Activated CD4-positive, alpha-beta T cell treated with anti-CD3 and anti-CD28 coated beads, Interleukin-2, amount 50 U/mL, for 24 hours (primary cell): ENCODE measurements at places on chromosomes 4 and X.
A peak's percentile ranks its signal among the peaks of the same experiment; 100 is the strongest.

DNA sequence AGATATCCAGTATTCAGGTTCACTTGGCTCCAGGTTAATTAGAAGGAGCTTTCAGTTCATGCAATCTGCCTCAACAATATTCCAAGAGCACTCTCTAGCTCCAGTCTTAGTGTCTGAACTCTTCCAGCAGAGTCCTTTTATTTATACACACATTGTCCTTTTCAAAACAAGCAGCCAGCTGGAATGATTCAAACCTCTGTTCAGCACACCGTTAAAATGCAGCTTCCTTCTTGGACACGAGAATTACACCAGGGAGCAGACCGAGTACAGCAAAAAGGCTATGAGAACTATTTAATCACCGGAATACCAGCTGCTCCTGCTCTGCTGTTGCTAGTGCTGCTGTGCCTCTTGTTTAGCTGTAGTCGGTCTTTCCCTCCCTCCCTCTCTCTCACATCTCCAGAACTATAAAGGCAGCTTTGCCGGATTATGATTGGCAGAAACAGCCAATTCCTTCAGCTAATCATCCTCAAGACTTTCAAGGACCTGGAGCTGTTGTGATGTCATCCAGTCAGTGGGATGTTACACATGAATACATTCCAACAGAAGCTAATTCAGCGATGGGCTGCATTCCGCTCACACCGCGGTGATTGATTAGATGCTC lies at the start of gene NDST4:
Gene NDST4, minus strand, starts transcription at position 115 of the 601 bp plus-strand sequence. CDS start 36,584 bp downstream, outside the sequence.
- no peak for DNase-seq

- no peak for DNase-seq
Observed at GRCh38 chr4:35818520-35818919, 425.8 kb downstream of the ARAP2 start.

DNA sequence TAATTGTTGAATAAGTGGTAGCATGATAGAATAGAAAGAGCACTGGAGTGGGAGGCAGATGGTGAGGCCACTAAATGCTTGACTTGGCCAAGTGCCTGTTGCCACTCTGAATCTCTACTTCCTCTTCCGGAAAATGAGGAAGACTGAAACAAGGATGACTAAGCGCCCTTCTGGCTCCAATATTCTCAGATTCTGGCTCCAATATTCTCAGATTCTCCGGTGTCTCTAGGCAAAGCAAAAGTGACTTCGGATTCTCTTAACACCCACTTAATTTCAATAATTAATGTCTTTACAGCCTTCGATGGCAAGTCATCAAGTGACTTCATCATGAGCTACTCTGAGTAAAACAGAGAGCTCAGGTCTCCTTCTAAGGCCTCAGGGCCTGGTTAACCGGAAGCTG lies 402.2 kb upstream of the FGF13 start:
- DNase-seq, result no peak

DNA sequence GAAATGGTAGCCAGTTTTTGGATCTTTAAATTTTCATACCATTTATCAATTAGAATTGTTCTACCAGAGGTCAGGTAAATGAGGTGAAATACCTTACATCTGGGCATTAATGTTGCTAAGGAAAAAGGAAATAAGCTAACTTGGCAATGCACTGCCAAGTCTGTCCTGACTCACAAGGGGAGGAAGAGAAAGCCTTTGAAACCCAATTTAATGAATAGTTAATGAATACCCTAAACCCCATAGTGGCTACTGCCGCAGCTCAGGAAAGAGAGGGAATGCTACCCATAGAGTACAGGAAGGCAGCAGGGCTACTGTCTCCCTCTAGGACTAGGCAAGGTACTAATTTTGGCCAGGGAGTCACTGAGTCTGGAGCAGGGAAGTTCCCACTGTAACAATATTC lies 16.8 kb upstream of the DHX15 start:
- no peak for DNase-seq

- DNase-seq, result peak; percentile 1
Observed at GRCh38 chrX:55135171-55135570, 46.4 kb downstream of the PAGE2 start.

GRCh38 chr4:100811046-100811445 lies 293.2 kb upstream of the EMCN start:
- no peak for DNase-seq

DNA sequence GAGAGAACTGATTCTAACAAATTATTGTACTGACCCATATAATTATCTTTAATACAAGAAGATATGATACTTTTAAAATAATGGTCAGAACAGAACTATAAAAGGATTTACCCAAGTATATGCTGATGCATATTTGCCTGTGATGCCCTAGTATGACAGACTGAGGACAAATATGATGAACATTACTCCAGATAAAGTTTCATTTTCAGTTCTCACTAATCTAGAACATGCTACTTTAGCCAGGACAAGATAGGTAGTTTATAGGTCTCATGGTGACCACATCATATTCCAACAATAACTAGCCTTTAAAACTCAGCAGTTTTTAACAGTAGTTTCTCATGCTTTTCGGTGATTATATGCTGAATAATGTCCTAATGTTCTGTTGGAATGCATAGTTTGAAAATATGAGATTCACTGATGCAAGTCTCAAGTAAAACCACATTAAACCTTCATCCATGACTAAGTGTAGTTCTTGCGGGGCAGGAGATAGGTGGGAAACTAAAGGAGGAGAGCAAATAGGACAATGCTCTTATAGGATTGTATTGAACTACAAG lies 295.2 kb upstream of the AGA start:
- DNase-seq, result no peak

DNA sequence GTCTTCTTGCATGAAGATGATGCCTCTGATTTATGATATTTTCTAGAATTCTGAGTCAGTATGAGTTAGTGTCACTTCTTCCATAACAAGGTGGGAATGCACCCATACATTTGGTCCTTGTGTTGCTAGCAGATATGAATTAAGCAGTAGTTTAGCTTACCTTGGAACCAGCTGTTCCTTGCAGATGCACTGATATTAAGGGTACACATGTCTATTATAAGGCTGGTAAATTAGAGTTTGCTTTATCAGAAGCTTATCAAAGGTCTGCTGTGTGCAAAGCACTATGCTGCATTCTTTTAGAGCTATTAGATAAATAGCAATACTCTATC lies 36.5 kb downstream of the AFF1 start:
- no peak for DNase-seq

GRCh38 chr4:651884-652642 lies 22.0 kb downstream of the ATP5ME start:
- no peak for DNase-seq

DNA sequence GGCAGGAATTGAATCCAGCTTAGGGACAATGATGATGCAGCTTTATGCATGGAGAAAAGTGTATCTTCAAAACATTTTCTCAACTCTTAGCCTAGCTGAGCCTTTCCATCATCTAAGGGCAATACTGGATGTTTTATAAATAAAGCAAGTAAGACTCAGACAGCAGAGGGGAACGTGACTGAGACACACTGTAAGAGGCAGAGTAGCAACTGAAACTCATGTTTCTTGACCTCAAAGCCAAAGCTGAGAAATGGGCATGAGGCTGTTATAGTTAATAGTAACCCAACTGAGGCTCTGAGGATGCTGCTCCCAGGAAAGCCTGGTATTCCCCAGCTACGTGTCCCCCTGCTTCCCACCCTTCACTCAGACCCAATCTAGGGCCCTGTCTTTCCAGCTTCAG lies 44.6 kb downstream of the ARHGEF9 start:
- no peak for DNase-seq

DNA sequence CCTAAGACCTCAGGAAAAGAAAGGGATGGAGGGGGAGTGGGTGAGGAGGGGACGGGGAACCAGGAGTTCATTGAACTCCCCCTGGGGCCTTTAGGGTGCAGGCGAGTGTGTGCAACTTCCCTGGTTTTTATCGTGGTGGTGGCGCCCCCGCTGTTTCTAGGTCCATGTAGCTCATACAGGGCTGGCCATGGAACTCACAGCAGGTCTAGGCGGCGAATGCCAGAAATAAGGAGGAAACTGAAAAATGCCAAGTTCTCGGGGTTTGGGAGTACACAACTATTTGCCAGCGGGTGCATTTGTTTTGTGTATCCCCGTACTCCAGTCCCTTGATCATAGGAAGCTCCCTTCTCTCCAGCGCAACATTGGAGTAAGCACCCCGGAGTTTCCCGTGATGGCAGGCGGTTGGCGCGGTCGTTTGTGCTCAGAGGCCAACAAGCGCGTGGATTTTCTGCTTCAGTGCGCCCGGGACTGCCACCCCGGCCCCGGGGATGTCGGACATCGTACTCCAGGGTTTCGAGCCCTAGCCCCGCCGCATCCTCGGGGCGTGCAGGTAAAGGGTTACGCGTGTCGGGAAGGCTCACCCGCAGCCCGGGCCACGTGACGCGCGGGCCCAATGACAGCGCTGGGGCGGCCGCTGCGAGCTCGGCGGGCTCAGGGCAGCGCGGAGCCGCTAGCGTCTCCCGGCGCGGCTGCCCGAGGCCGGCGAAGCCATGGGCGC lies 208.9 kb downstream of the NWD2 start:
- DNase-seq, result peak; percentile 21

GRCh38 chrX:30253257-30253656 lies 6.3 kb downstream of the MAGEB1 start:
- no peak for DNase-seq
